ENCODE measurements at places on chromosomes 11 and 22. TPM values are rescaled to one million over a fixed set of nuclear protein-coding genes. Genes with fewer than 3 reads are reported as not detected.

BARX2 gene
- total RNA-seq, result not detected

TFIP11 gene
- total RNA-seq, result 22.8 TPM

XKR3 gene
- total RNA-seq, result not detected

RHOD gene
- 0.27 TPM for total RNA-seq

ABTB2 gene
- total RNA-seq, result 5.1 TPM

MS4A4E gene
- total RNA-seq, result not detected

KCNJ4 gene
- total RNA-seq, result not detected

PIWIL4 gene
- total RNA-seq, result 0.15 TPM

DDTL gene
- total RNA-seq, result not detected

RFPL1 gene
- not detected for total RNA-seq

CBLIF gene
- total RNA-seq, result not detected

DDT gene
- 143 TPM for total RNA-seq

NCAM1 gene
- not detected for total RNA-seq

NCR3LG1 gene
- 16.9 TPM for total RNA-seq

BTG4 gene
- not detected for total RNA-seq

PCF11 gene
- total RNA-seq, result 43.1 TPM

IRF7 gene
- total RNA-seq, result not detected

DGAT2 gene
- total RNA-seq, result 65.6 TPM

SYVN1 gene
- 10.3 TPM for total RNA-seq

TRIM3 gene
- 6.3 TPM for total RNA-seq

CNGA4 gene
- total RNA-seq, result not detected

UBQLNL gene
- total RNA-seq, result not detected

SOX6 gene
- 11.1 TPM for total RNA-seq

OR51I1 gene
- not detected for total RNA-seq

C11orf16 gene
- total RNA-seq, result not detected

PANX3 gene
- total RNA-seq, result not detected

LIF gene
- 3.6 TPM for total RNA-seq

MS4A12 gene
- not detected for total RNA-seq

PHF21A gene
- 4.1 TPM for total RNA-seq

TSSK2 gene
- not detected for total RNA-seq

BEST1 gene
- 0.09 TPM for total RNA-seq

SCN4B gene
- 0.04 TPM for total RNA-seq

SMTNL1 gene
- not detected for total RNA-seq

DMC1 gene
- 0.28 TPM for total RNA-seq

EFCAB6 gene
- total RNA-seq, result not detected

SLC36A4 gene
- total RNA-seq, result 7.3 TPM

KRTAP5-2 gene
- total RNA-seq, result not detected

OR8D1 gene
- not detected for total RNA-seq

UPB1 gene
- total RNA-seq, result 1.2 TPM

SPON1 gene
- not detected for total RNA-seq

PGA4 gene
- not detected for total RNA-seq

FXYD6 gene
- not detected for total RNA-seq

ASCL2 gene
- total RNA-seq, result not detected

OR51B5 gene
- 0.18 TPM for total RNA-seq
